ENCODE measurements at places on chromosomes 5 and 9. TPM values are rescaled to one million over a fixed set of nuclear protein-coding genes. Genes with fewer than 3 reads are reported as not detected.

The KCTD16 gene
- total RNA-seq, result 0.40 TPM

The GABRA6 gene
- not detected for total RNA-seq

The CSF1R gene
- total RNA-seq, result 0.87 TPM

DNA sequence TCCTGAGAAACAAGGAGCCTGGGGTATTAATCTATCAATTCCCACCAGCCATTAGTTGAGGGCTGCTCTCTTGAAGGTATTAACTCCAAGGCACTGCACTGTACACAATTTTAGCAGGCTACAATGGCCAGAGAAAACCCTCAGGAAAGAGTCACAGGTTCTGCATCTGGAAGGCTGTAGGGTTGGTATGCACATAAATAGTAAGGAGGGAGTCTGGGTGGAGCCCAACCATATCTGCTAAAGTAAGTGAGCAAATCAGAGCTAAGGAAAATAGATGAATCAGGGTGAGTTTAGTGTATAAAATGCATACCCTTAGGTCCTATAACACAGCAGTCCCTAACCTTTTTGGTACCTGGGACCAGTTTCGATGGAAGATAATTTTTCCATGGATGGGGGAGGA, 18.2 kb downstream of the TMEM215 start:
- peaks cover 24% of the 10 kb centered on the region for H3K27me3 ChIP-seq
- H3K36me3 ChIP-seq, result no peaks in the 10 kb centered on the region
- no peak for ATAC-seq

DNA sequence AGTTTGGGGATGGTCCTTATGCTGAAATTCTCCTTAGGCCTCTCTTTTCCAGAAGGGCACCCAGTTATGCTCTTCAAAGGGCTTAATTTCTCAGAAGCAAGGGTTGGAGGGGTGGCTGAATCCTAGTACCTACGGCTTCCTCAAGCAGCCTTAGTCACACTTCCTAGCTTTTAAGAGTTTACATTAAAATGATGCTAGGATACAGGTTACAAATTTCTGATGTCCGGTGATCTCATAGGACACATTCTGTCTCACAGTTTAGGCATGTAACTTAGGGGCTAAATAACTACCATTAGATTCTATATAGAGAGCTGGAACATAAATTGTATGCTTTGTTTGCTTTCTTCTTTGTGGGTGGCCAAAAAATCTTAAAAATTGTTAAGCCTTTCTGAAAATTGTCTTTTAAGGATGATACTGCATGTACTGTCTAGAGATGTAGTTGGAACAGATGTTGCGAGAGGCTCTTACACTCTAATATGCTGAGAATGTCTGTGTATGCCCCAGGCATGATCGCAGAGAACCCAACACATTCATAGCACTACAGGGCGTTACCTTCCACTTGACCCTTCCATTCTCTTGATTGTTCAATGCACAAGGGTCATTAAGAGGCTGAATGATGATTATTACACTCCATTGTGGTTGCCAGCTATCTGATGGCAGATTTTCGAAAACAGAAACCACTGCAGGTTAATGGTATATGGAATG, 139.1 kb downstream of the TMEM38B start:
- peaks cover 3% of the 10 kb centered on the region for H3K27me3 ChIP-seq
- H3K36me3 ChIP-seq, result no peaks in the 10 kb centered on the region
- H3K4me3 ChIP-seq, result no peak overlapping the region

DNA sequence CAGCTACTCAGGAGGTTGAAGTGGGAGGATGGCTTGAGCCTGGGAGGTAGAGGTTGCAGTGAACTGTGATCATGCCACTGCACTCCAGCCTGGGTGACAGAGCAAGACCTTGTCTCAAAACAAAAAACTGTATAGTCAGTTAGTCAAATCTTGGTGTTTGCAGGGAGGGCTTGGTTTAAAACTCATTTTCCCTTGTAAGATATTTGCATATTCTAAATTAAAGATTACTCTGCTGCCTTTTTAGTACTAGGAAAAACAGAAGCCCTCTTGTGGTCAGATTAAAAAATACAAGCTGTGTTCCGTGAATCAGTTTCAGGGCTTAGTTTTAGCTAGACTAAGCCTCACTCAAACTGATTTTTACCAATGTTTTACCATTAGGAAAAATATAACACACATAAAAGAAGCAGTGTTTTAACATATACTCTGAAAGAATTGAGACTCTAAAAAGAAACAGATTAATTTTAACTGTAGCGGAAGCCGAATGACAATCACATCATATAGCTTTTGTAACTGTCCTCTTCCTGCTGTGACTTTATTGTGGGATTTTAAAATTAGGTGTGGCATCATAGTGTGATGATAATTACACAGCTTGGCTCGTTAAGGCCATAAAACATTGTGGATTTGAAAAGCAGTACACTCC, 84.9 kb upstream of the BASP1 start:
- no peak overlapping the region for H3K4me3 ChIP-seq
- H3K36me3 ChIP-seq, result no peaks in the 10 kb centered on the region
- H3K27me3 ChIP-seq, result peaks cover 7% of the 10 kb centered on the region
